ENCODE measurements at places on chromosomes 2 and 18.

- no peak for DNase-seq
These were observed 14.6 kb downstream of the FBXO11 start for GRCh38 chr2:47891369-47892337.

DNA sequence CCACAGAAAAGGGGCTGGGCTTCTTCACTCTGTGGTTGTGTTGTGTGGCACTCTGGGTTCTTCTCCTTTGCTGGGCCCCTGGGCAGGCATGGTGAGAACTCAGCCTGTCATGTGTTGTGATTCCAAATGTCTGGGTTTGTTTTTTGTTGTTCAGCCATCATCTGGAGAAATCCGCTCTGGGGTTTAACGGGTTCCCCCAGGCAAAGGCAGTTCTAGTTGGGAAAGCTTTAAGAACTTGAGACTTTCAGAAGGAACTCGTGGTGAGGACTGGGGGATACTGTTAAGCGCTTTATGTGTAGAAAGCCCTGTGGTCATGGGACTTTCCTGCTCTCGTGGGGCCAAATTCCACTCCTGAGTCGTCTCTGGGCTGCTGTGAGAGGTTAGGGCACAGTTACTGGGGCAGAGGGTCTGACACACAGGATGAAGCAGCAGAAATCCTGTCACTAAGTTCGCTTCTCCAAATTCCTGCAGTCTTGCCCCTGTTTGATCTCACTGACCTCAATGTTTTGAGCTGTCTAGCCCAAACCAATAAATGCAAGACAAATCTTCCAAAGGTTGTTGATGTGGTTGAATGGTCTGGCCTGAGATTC lies 87.7 kb downstream of the RAPGEF4 start:
- no peak for DNase-seq

DNA sequence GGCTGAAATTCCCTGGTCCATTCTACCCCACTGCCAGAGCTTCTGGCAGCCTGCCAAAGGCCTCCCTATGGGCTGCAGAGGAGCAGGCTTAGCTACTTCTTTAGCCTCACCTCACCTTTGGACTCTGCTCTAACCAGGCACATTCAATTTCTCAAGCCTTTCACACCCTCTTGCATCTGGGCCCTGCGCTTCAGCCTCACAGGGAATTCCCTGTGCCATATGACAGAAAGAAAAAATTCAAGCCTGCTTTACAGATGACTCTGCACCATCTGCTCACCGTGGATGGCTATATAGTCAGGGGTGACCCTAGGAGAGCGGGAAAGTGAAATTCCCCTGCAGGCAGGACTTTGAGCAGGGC lies 62.5 kb downstream of the REEP1 start:
- DNase-seq, result no peak

DNA sequence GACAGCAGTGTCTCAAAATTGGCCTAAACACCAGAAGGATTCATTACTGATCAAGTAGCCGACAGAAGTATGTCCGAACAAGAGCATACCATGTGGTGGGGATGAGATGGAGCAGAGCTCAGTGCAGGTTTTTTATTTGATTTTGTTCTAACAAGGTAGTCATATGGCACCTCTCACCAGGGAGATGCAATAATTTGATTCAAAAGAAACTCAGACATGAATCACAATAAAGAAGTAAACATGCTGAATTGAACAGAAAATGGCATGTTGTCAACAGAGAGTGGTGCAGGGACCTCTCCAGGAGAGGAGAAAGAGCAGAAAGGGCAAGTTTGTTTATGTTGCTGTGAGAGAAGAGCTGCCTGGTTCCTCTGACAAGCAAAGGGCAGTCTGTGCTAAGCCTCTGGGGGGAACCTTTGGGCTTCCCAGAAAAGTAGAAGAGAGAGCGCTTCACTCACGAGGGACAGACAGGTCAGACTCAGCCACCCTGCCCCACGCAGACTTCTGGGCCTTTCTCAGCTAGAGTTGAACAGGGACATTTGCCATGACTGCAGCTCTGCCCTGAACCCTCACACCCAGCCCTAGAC lies 351.3 kb upstream of the RAB12 start:
- no peak for DNase-seq

- no peak for DNase-seq
These were observed 12.0 kb downstream of the SIGLEC15 start for GRCh38 chr18:45837283-45838070.

DNA sequence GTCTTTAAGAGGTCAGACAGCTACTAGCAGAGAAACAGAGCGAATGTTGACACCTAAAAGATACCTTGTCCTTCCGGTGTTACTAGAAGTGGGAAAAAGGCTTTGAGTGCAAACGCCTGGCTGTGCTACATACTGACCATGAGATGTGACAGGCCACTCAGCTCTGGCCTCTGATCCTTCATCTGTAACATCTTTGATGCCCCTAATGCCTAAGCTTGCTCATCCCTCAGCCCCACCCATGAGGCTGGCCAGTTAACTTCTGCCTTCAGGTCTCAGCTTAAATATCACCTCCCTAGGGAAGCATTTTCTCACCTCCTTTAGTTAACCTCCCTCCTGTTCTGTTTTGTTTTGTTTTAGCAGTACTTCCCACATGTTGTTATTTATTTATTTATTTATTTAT lies 15.9 kb downstream of the EPAS1 start:
- DNase-seq, result no peak

GRCh38 chr2:204114295-204115136 lies 178.0 kb downstream of the ICOS start:
- DNase-seq, result no peak

GRCh38 chr2:121643877-121644276 lies 5.4 kb downstream of the CLASP1 start:
- DNase-seq, result no peak

GRCh38 chr2:208234786-208235185 lies 20.1 kb downstream of the IDH1 start:
- DNase-seq, result no peak
